ENCODE measurements at places on chromosomes 1 and 21. TPM values are rescaled to one million over a fixed set of nuclear protein-coding genes. Genes with fewer than 3 reads are reported as not detected.

The SDCCAG8 gene
- 29.4 TPM for total RNA-seq

The ID3 gene
- 310 TPM for total RNA-seq

The FAM72D gene
- total RNA-seq = 3.3 TPM

The CD84 gene
- not detected for total RNA-seq

The C1orf35 gene
- 23.9 TPM for total RNA-seq

DNA sequence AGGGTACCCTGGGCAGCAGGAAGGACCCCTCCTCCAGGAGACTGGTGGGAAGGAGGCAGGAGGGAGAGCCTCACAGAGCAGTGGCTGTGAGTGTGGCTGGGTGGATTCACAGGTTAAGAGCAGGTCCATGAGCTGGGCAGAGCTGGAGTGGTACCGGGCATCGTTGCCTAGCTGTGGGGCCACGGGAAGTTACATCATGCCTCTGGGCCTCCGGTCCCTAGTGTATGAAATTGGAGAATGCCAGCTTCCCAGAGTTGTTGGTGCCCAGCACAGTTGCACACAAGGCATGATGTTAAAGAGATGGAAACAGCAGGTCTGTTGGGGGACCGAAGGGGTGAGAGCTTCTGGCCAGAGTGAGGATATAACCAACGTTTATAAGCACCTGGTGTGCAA lies 18.5 kb downstream of the FOXO6 start:
- DNase-seq = no peak

DNA sequence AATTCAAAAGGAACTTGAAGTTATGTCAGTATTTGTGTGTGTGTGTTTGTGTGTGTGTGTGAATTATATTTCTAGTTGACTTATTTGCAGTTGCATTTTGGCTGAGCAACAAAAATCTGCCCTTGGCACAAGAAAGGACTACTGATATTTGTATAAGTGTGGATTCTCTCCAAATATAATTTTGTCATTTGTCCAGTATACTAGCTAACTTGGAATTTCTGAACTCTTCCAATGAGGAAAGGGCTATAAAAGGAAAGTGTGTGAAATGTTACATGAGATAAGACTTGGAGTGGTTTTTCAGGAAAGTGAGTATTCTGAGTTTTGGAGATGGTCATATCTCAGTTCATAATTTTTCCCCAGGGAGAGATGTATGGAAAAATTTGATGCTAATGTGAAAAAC lies 1384.1 kb upstream of the B3GALT2 start:
- DNase-seq = no peak

- DNase-seq = no peak
These were observed 1278.3 kb downstream of the AMY1C start for GRCh38 chr1:105027838-105028471.

DNA sequence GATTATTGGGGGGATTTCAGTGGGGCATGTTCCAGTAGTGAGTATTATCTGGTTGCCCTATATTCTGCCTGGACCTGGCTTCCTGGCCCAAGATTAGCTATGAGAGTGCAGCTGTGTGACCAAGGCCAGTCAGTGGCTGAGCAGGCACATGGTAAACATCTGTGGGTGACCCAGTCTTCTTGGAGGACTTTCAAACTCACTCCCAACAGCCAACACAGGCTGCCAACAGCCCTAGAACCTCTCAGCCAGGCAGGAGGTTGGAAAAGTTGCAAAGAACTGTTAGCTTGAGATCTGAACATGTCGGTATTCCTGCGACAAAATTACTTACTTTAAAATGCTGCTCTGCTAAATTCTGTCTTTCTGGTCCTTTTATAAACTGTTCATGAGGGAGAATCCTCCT lies 192.4 kb downstream of the TGFBR3 start:
- no peak for DNase-seq

DNA sequence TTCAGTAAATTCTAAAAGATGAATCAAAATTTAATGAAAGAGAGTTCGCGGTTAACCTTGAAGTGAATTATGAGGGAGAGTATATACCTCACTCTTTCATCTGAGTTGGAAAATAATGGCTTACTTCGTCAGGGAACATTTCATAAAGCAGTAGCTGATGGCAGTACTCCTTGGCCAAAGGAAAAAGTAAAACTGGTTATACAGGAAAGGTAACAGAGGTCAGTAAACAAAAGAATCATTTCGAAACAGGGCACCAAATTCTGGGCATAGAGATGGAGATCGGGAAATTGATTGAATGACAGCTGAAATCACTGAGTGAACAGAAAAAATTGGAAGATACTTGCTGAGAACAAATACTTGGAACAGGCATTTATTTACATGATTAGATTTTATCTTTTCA lies 199.0 kb downstream of the OLFM3 start:
- DNase-seq = no peak

GRCh38 chr1:207203541-207203940 lies 99.5 kb downstream of the C4BPA start:
- DNase-seq = no peak

DNA sequence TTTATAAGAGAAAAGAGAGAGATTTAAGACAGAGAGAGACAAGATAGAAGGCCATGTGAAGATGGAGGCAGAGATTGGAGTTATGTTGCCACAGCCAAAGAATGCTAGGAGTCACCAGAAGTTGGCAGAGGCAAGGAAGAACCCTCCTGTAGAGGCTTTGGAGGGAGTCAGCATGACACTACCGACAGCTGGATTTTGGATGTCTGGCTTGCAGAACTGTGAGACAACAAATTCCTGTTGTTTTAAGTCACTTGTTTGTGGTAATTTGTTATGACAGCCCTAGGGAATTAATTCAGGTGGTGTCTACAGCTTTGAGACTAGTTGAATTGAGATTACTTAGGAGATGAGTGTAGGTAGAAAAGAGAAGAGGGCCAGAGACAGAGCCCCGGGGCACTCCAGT lies 158.5 kb downstream of the DNM3 start:
- no peak for DNase-seq

- no peak for DNase-seq
These were observed 5.7 kb upstream of the OLIG2 start for GRCh38 chr21:33019885-33020557.

DNA sequence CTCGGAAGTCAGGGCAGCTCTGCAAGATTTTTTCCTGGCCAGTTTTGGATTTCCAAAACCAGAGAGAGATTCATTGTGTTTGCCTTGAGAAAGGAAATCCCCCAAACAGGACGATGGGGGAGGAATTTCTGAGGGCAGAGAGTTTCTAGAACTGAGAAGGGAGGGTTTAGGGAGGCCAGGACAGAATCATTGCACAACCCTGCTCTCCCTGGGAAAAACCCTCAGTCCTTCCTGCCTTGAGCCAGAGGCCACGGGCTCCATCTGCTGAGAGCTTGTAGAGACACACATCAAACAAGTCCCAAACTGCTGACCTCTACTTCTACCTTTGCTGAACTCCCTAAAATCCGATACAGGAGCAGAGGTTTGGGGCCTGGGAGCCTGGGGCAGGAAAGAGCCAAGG lies 99.7 kb downstream of the NMNAT2 start:
- peak; percentile 61 for DNase-seq

DNA sequence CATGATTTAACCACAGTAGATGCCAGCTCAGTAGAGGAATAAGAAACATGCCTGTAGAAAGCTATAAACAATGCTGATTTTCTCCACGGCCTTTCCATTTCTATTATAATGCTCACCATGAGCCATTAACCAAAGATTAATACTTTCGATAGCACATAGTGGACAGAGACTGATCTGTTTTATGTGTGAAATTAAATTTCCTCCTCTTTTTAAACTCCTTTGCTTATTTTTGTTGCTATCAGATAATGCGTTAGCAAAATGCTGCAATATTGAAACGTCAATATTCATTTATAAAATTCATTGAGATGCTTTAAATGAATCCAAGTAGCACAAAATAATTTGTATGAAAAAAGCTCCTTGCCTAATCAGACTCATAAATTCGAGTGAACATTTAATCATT lies 1807.9 kb downstream of the MRPL39 start:
- DNase-seq = no peak

DNA sequence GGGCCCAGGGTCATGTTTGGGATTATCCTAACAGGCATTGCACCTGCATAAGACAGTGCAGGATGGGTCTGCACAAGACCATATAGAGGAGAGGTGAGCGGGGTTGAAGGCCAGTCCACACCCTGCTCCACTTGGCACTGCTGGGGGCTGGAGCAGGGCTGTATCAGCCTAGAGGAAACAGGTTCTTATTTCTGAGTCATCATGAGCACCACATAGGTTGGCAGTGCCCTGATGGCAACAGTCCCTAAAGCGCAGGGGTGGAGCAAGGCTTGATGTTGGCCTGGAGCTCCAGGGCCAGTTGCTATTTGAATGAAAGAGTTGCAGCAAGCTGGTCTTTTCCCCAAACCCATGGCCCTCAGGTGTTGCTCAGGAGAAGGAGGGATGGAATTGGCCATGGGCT lies 29.8 kb upstream of the BMP8B start:
- DNase-seq = no peak

DNA sequence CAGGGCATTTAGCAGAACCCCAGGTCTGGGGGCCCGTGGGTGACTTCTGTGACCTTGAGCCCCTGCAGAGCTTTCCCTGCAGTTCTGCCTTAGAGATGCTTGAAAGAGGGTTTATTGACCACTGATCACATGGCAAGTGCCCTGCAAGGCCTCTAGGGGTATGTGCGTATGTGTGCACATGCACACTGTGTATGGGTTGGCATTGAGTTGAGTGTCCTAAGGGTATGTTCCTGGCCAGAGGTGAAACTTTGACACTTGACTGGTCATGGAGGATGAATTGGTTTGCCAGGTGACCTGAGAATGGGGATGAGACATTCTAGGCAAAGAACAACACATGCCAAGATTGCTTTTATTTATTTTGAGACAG lies 17.1 kb downstream of the NUDC start:
- DNase-seq = no peak

GRCh38 chr1:74584185-74584584 lies 71.8 kb upstream of the LRRC53 start:
- DNase-seq = no peak

GRCh38 chr21:45293220-45293725 lies 5.6 kb upstream of the POFUT2 start:
- no peak for DNase-seq

DNA sequence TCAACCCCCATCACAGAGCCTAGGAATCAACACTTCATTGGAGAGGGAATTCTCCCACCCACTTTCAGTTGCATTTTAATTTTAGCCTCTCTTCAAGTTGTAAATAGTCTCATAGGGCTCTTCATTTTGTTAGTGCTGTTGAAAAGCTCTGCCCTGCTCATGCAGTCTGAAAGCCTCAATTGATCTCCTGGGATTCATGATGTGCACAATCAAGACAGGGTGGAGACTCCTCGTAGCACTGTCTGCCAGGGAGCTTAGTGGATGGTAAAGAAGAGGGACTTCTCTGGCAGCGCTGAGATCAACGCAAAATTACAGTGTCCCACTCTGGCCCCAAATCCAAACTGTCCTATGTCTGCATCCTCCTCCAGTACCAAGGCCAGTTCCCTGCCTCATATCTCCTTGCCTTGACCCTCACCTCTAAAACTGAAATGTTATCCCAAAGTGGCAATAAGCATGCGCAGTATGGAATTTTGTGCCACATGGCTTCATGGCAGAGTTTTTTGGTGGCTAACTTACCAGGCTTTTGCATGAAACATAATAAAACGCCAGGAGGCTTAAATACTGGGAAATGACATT lies 282.2 kb downstream of the CACNA1E start:
- no peak for DNase-seq

DNA sequence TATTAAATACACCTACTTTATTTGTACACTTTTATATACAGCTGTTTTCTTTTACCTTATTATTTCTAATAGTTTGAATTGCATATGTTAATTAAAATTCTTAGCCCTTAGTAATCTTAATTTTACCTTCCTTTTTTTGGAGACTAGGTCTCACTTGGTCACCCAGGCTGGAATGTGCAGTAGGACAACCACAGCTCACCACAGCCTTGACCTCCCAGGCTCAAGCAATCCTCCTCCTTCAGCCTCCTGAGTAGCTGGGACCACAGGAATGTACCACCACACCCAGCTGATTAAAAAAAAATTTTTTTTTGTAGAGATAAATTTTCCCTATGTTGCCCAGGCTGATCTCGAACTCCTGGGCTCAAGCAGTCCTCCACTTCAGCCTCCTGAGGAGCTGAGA lies 15.0 kb upstream of the SDC3 start:
- DNase-seq = no peak

- DNase-seq = no peak
These were observed 57.0 kb upstream of the CACYBP start for GRCh38 chr1:174942547-174943255.

DNA sequence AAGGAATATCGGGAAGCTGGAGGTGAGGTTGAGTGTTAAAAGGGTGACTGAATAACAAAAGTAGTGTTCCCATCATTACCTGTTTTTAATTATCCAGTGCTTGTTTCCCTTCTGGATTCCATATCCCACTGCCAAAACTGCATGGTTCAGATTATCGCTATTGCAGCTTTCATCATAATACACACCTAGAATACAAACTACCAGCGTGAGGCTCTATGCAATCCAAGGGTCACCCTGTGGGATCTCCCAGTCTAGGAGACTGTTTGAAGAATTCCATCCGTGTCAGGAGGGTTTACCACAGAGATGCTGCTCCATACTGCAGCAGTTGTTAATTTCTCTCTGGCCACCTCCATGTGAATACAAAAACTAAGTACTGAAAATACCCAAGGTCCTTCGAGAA lies 9.0 kb downstream of the CTSK start:
- DNase-seq = no peak

DNA sequence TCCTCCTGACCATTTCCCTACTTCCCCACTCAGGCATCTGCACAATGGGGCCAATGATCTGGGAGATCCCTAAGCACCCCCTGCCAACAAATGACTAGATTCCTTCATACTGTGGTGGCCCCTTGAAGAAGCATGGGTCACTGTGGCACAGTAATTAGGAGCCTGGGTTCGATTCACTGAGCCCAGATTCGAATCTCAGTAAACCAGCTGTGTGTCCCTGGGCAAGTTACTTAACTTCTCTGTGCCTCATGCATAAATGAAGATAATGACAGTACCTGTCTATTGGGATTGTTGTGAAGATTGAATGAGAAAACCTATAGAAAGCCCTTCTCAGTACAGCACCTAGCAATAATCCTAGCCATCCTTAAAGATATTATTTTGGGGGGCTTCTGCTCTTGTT lies 27.5 kb downstream of the SPAG17 start:
- no peak for DNase-seq

GRCh38 chr1:47186267-47187185 lies 3.3 kb downstream of the PDZK1IP1 start:
- no peak for DNase-seq

- DNase-seq = no peak
These were observed 27.0 kb upstream of the PEX10 start for GRCh38 chr1:2439369-2439768.

All from endothelial cell of umbilical vein (primary cell).